Activated CD4-positive, alpha-beta T cell treated with anti-CD3 and anti-CD28 coated beads for 24 hours (primary cell): ENCODE measurements at places on chromosomes 6 and 20.

DNA sequence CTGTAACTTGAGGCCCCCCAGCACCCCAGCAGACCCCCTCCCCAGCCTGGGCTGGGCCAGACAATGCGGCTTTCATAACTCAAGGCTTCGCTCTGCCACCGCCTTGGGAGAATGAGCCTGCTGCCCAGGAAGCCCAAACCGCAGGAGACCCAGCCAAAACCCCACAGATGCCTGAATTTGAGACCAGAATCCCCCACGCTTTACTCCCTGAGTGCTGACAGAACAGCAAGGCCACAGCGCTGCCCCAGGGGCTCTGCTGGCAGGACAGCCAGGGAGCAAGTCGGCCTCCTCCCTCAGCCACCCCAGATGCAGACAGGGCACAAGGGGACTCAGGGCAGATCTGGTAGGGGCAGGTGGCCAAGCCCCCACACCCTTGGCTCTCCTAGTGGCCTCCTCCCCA is 2.2 kb downstream of the MDFI start:
- DNase-seq: no peak

- DNase-seq: no peak
Measured at GRCh38 chr20:59976156-59976782, 18.0 kb downstream of the CDH26 start.

- no peak for DNase-seq
Measured at GRCh38 chr6:150175586-150176151, 32.8 kb downstream of the PPP1R14C start.

- DNase-seq: no peak
Measured at GRCh38 chr6:15340775-15341174, 94.9 kb downstream of the JARID2 start.

DNA sequence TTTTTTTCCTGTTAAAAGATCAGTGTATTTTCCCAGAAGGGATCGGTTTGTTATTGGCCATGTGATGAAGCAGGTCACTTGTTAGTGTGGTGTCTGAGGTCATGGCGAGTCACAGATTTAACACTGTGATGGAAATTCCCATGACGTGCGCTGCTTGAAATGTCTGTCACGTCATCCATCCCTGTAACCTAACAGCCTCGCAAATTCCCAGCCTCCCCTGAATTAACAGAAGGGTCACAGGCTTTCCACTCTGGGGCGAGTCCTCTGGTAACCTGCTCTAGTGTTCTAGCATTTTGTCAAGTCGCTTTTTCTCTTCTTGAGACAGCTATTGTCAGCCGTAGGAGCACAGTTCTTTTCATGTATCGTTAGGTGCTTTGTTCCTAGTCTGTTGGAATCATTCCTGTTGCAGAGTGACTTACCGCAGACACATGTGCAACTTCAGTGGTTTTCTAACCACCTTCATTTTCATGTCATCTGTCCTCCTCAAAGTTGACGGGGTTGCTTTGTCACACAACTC is 137.2 kb downstream of the MAP3K4 start:
- peak; percentile 22 for DNase-seq

DNA sequence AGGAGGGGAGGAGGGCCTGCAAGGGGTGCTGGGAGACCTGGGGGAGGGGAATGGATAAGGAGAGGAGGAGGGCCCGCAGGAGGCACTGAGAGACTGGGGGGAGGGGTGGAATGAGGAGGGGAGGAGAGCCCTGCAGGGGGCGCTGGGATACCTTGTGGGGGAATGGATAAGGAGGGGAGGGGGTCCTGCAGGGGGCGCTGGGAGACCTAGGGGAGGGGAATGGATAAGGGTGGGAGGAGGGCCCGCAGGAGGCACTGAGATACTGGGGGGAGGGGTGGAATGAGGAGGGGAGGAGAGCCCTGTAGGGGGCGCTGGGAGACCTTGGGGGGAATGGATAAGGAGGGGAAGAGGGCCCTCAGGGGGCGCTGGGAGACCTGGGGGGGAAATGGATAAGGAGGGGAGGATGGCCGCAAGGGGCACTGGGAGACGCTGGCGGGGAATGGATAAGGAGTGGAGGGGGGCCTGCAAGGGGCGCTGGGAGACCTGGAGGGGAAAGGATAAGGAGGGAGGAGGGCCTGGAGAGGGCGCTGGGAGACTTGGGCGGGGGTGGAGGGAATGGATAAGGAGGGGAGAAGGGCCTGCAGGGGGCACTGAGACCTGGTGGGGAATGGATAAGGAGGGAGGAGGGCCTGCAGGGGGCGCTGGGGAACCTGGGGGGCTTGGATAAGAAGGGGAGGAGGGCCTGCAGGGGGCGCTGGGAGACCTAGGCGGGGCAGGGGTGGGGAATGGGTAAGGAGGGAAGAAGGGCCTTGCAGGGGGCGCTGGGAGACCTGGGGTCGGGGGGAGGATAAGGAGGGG is 1.3 kb upstream of the CTCFL start:
- no peak for DNase-seq

GRCh38 chr6:122020588-122021264 is 378.7 kb upstream of the HSF2 start:
- no peak for DNase-seq

GRCh38 chr6:28488916-28489365 is 26.7 kb downstream of the GPX6 start:
- peak; percentile 25 for DNase-seq

- DNase-seq: no peak
Measured at GRCh38 chr20:25632940-25633790, 9.4 kb upstream of the NANP start.

DNA sequence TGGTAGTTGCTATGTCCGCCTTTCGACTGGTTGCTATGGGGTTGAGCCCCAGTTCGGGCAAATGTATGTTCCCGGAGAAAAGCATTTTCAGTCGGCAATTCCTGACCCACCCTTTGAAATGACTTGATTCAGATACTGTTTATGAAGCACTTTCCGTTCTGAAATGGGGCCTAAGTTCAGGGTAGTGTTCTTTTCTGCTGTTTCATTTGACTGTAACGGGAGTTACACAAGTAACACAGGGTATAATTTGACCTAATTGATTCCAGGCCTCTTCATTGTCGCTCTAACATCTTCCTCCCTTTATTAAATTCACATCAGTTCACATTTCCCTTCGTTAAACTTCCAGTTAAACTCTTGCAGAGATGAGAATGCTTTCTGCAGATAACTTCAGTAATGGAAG is 85.5 kb downstream of the BMP6 start:
- no peak for DNase-seq

DNA sequence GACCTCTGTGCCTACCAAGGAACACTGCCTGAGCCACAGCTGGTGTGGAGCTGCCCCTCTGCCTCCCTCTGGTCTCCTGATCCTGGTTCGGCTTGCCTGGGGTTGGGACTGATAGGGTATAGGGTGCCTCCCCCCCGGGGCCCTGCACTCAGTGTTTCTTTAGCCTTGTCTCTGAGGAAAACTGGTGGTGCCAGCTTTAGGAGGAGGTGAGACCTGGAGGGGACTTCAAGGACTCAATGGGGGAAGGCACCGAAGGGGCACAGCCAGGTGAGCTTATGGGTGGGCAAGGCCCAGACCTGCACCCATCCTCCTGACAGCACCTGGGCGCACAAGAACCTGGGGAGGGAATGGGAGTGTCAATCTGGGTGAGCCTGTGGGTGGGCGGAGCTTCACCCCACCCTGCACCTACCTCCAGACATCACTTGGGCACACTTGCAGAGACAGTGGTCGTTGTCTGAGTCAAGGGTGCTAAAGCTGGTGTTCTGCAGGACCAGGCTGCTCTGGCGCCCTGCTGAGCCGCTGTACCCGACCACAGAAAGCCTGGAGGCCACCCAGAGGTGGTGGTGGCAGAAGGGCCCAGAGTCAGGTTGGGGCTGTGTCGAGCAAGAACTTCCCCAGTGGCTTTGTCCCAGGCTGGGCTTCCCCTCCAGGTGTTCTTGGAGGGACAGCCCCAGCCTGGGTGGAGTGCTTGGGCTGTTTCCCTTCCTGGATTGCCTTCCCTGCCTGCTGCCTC is 40.5 kb downstream of the FAM110A start:
- no peak for DNase-seq

GRCh38 chr6:161583584-161583983 is 309.7 kb upstream of the AGPAT4 start:
- DNase-seq: no peak

- no peak for DNase-seq
Measured at GRCh38 chr6:123913863-123914262, 110.2 kb downstream of the NKAIN2 start.

DNA sequence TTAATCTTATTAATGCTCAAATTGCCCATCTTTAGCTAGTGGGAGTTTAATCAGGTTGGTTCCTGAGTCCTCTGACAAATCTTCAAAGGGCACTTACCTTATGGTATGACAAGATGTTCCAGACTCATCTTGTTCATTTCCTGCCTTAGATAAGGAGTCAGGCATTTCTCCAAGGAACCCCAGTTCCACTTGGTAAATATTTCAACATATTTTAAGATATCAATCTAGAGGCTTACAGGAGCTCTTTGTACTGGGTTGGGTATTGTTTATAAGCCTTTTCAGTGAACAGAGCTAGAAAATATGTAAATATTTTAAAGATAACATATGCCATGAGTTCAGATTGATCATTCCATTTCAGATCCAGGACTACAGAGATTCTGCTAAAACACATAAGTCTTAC is 159.8 kb downstream of the RCAN2 start:
- no peak for DNase-seq
